ENCODE measurements at places on chromosomes 4 and X. TPM values are rescaled to one million over a fixed set of nuclear protein-coding genes. Genes with fewer than 3 reads are reported as not detected.

Gene SYN1
- polyA plus RNA-seq = 8.8 TPM

Gene RIBC1
- 1.1 TPM for polyA plus RNA-seq

Gene GLUD2
- 3.2 TPM for polyA plus RNA-seq

Gene RBMXL3
- not detected for polyA plus RNA-seq

Gene KIF4A
- 5.2 TPM for polyA plus RNA-seq

Gene CXCL11
- polyA plus RNA-seq = not detected

Gene TASL
- polyA plus RNA-seq = 0.90 TPM

Gene CSAG2
- polyA plus RNA-seq = not detected

Gene MAGEA2B
- not detected for polyA plus RNA-seq

Gene C4orf50
- not detected for polyA plus RNA-seq

Gene MID2
- 8.4 TPM for polyA plus RNA-seq

DNA sequence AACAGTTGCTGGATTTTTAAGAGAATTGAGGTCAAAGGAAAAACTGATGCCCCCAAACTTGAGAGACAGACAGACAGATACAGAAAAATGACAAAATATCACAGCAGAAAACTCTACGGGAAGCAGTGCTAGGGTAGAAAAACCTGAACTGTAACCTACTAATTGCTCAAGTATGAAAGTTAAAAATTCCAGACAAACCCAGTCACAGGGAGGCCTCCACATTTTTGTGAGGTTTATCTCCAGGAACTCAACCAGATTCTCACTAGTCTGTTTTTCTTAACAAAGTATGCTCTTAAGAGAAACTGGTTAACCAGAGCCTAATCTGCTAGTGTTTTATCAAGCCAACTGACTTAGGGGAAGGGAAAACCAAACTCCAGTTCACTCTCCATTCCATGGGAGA lies 19.9 kb upstream of the PPP3CA start:
- no peak for DNase-seq

GRCh38 chrX:13263560-13264251 lies 56.1 kb downstream of the ATXN3L start:
- DNase-seq = no peak

DNA sequence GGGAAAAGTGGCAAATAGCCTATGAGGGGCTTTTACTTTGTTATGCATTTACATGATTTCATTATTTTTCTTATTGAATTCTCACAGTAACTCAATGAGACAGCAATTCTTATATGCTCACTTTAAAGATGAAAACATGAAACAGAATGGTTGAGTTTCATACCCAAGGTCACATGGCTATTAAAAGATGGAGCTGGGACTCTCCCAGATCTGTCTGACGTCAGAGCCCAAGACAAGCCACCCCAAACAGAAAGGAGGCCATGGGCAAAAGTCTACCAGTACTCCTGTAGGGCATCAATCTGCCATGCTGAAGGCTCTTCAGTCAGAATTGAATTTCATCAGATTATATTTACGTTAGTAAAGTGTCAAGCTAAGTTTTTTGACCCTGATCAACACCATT lies 13.2 kb downstream of the HSD17B11 start:
- DNase-seq = no peak

GRCh38 chr4:142559986-142560385 lies 286.1 kb downstream of the INPP4B start:
- DNase-seq = no peak

GRCh38 chrX:39327255-39327654 lies 526.0 kb downstream of the MID1IP1 start:
- DNase-seq = no peak

- DNase-seq = no peak
Measured at GRCh38 chrX:29281078-29281742, 694.0 kb downstream of the IL1RAPL1 start.

DNA sequence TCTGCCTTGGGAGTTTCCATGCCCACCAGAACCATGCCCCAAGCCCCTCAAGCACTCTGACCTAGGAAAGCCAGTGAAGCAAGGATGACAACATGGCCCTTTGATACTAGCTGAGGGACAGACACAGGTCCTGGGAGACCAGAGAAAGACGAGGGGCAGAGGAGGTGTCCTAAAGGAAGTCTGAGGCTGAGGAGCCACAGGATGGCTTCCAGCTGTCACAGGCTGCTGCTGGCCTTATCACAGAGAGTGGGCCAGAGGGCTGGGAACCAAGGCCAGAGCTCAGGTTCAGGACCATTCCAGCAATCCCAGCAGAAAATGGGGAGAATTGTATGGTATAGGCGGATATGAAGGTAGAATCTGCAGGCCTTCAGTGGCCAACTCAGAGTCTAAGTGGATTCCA lies 31.7 kb upstream of the MSANTD1 start:
- no peak for DNase-seq

DNA sequence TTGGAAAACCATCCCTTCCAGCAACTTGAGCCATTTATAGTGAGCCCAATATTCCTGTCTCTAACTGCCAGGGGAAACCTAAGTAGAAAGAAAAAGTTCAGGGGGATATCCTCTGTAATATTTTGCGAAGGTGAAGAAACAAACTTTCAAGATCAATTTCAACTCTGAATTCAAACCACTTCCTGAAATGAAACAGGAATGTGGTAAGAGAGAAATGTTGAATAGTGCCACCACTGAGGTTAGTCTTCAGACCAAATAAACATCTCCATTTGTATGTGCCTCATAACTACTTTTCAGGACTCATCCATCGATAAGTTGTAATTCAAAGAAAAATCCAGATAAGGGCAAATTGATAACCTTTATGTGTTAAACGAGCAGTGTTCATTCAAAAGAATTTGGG lies 128.7 kb downstream of the GABRB1 start:
- no peak for DNase-seq

DNA sequence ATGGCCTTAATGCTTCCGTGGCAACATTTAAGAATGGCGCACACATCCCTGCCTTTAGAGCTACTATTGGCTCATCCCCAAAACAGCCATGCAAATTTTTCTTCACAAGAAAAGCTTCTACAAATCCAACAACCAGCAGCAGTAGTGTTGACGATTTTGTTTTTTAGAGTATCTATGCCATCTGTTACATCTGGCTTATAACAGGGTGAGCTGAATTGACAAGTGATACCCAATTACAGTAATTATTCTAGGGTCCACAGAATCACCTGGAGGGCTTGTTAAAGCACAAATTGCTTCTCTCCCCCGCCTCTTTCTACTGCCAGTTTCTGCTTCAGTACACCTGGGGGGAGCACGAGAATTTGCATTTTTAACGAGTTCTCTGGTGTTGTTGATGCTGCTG lies 34.1 kb downstream of the DCHS2 start:
- DNase-seq = no peak

- no peak for DNase-seq
Measured at GRCh38 chrX:78710171-78710570, 37.3 kb upstream of the LPAR4 start.

GRCh38 chr4:158671665-158671914 lies at the start of gene C4orf46:
Gene C4orf46 (minus strand): TSS chr4:158671887. CDS start chr4:158671801, 86 bp downstream.
- DNase-seq = no peak

DNA sequence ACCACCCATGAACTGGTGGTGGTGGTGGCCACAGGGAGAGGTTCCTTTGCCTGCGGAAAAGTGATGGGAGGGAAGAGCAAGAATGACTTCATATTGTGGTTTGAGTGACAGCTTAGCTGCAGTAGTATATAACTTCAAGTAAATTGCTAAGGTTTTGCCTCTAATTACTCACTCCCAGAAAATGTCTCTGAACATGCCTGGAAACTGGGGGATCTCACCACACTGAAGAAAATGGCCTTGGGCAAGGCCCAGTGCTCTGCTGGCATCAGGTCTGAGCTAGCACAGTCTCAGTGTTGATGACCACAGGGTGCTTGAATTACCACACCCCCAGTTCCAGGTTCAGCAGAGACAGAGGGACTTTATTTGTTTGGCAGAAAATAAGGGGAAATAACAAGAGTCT lies 2085.4 kb downstream of the ARAP2 start:
- no peak for DNase-seq

DNA sequence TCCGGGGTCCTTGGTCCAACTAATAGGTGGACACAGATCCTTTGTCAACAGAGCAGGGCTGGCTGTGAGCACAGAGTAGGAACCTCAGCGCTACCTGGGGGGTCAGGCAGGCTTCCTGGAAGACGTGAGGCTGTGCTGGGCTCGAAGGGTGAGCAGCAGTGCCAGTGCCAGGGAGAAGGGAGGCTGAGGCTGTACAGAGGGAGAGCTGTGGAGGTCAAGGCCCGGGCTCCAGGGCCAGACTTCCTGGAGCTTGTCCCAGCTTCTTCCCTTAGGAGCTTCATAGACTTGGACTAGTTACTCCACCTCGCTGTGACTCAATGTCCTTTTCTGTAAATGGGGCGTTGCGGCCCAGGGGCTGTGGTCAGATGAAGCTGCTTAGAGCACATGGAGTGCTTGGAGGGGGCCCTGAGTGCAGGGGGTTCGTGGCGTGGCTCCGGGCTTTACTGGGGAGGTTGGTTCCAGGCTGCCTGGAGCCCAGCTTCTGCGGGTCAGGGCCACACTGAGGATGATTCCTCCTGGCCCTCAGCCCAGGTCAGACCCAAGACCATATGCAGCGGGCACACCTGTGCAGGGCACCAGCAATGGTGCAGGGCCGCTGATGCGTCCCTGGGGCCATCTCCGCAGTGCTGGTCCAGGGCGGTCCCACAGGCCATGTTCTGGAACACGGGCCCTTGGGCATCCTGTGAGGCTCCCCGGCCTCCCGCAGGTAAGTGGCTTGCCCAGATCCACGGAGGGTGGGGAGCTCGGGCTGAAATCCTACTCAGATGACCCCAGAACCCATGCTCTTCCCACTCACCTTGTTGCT lies 98.1 kb downstream of the DCTD start:
- no peak for DNase-seq

GRCh38 chr4:57691370-57691769 lies 581.2 kb upstream of the IGFBP7 start:
- no peak for DNase-seq

- no peak for DNase-seq
Measured at GRCh38 chr4:125624951-125625350, 310.2 kb downstream of the FAT4 start.

DNA sequence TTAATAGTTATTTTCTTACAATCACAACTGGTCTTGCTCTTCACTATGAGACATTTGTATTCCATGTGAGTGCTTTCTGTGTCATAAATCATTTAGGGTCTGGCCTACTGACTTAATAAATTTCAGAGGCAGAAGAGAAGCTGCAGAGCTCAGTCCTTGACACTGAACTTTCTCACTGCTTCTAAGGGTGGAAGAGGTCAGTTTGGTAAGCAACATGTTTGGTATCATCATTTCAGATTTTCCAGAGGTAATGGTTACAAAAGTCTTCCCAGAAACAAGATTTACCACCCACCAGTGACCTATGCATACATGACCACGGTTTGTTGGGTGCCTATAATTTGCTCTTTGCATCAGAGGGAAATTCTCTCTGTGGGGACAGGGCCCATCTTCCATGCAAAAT lies 148.6 kb downstream of the NR3C2 start:
- no peak for DNase-seq

DNA sequence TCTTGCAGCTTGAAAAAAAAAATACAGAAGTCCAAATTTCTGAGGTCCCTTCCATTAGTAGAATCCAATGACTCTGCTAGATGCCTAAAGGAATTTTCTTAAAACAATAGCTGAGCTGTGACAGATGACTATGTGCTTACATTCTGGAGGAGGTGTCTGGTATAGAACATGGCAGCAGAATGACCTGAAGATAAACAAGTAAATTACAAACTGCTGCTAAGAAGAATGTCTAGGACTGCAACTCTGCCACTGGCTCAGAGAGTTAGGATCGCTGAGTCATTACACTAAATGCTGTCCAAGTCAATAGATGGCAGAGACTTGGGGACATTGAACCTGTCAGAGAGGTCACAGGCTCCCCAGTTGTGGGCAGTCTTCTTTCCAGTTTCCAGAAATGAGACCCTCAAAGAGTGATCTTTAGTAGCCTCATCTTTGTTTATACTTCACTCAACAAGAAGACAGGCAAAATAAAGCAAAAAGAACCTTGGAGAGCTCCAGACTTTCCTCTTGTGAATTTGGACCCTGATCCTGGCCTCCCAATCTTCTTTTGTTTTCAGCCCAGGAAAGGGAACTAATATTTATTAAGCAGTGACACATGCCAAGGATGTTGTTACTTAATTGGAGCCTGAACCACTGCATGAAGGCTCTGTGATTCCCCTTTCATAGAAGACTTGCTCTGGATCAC lies 56.4 kb upstream of the SCML1 start:
- no peak for DNase-seq
